SHP77 (cell line): ENCODE measurements at places on chromosomes 13 and 19.

GRCh38 chr19:16232568-16232967 is 34.9 kb downstream of the AP1M1 start:
- no peak for DNase-seq

DNA sequence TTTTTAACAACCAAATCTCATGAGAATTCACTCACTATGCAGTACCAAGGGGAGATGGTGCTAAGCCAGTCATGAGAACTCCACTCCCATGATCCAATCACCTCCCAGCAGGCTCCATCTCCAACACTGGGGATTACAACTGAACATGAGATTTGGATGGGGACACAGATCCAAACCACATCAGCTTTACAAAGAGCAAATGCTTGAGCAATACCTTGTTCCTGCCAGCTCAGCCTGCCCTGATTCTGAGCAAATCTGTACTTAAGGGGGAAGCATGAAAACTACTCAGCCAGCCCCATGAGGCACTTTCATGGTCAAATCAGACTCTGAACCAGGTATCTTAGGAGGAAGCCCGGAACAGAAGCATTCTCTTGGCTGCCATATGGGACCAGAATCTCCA is 259.9 kb downstream of the TBC1D4 start:
- no peak for DNase-seq

DNA sequence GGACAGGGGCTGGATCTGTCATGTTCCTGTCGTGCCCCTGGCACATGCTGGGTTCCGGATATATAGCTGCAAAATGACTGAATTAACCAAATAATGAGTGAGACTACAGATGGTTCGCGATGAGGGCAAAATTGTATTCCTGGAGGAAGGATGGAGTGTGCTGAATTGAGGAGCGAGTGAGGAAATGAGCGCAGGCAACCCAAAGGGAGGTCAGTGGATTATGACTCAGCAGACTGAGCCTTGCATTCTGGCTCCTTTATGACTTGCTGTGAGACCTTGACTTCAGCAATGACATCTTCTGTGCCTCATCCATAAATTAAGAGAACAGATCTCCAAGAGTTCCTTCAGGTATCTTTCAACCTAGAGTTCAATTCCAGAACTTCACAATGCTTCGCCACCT is 115.0 kb upstream of the CLDN10 start:
- DNase-seq, result no peak

GRCh38 chr19:42628411-42629140 is 33.9 kb upstream of the CEACAM8 start:
- no peak for DNase-seq
